ENCODE measurements at places on chromosomes 11 and 22.

GRCh38 chr11:60345489-60345888 is 18.4 kb downstream of the MS4A6E start:
- no peak for DNase-seq

- DNase-seq, result no peak
Observed at GRCh38 chr11:120712881-120713280, 201.3 kb downstream of the GRIK4 start.

GRCh38 chr11:125418396-125418795 is 77.7 kb downstream of the FEZ1 start:
- no peak for DNase-seq

DNA sequence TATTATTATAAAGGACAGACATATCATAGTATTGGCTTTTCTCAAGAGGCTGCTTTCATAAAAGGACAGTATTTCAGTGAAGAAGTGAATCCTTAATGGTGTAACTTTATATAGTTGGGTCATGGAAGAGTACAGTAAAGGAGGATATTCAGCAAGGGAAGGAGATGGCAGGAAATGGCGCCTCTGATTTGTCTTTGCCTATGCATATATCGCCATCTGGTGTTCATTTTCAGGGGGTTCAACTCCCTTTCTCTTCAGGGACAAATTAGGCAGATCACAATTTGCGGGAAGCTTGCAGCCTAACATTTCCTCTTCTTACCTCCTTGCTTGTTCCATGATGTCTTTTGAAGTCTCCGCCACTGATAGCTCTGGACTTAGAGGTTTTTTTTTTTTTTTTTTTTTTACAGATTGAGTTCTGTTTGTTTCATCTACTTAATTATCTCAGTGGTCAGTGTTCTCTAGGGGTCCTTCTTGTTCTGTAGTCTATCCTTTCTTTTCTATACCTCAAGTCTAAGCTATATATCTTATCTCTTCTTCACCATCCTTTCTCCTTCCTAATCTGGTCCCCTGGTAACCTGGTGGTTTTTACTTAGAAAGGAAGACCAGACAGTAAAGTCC is 21.8 kb upstream of the RRM1 start:
- peak; percentile 12 for DNase-seq

DNA sequence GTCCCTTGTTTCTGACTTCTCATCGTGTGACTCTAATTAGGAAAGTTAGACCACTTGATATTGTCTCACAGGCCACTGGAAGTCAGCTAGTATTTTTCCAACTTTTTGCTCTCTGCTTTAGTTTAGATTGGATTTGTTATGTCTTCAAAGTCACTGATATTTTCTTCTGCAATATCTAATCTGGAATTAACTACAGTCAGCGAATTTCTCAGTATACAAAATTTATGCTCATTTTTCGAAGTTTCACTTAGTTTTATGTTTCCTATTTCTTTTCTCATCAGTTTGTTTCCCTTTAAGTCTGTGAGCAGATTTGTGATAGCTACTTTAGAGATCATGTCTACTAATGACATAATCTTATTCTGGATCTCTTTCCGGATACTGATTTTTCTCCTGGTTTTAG is 1027.2 kb upstream of the CNTN5 start:
- DNase-seq, result no peak

GRCh38 chr11:77096591-77097019 is 6.0 kb upstream of the OMP start:
- no peak for DNase-seq

GRCh38 chr11:102142333-102142732 is 32.1 kb downstream of the YAP1 start:
- DNase-seq, result no peak

DNA sequence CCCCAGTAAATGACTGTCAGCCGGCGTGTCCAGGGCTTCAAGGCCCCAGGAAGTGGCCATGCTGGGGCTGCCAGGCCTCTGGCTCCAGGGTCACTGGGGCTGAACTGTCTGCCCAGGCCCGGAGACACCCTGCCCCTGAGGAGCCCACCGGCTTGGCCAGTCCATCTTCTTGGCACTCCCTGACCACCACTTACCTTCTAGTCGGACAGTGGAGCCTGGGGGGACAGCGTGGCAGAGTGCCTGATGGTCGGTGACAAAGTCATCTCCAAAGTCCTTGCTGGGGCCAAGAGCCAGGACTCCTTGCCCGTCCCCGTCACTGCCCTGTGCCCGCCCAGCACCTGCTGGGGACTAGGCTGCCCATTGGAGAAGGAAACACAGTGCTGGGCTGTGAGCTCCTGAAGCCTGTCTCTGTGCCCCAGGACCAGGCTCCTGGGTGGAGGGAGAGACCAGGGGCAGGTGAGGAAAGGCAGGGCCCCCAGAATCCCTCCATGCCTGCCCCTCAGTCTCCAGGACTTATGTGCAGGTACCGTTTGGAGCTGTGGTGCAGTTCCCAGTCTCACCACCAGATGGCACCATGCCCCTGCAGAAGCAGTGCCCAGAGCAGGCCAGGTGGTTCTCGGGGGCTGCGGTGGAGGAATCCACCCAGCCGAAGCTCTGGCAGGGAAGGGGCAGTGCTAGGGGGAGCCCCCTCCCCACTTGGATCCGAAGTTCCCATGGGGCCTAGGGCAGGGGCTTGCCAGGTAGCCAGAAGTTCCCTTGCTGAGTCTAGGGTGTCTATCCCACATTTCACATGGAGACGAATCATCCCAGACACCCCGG is 6.0 kb upstream of the CCDC188 start:
- DNase-seq, result peak; percentile 70

- DNase-seq, result peak; percentile 7
Observed at GRCh38 chr11:86672007-86672621, at the start of gene ME3. TSS of gene ME3 (minus strand) at chr11:86672616.

- no peak for DNase-seq
Observed at GRCh38 chr11:21771097-21771496, 421.8 kb upstream of the ANO5 start.

DNA sequence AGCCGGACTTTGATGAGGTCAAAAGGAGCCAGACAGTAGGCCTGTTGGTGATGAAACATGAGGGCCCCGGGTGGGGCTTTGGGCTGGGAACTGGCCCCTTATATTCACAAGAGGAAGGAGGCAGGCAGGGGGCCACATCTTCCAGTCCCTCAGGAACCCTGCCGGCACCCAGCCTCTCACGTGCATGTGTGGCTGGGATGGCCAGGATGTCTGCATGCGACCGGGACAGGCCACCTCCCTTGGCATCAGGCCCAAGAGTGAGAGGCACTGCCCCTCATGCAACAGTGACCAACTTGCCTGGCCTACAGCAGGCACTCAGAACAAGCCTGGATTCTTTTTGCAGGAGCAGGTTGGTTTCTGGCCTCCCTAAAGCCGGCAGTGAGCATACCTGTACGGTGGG is 5.4 kb downstream of the SLC25A45 start:
- no peak for DNase-seq

DNA sequence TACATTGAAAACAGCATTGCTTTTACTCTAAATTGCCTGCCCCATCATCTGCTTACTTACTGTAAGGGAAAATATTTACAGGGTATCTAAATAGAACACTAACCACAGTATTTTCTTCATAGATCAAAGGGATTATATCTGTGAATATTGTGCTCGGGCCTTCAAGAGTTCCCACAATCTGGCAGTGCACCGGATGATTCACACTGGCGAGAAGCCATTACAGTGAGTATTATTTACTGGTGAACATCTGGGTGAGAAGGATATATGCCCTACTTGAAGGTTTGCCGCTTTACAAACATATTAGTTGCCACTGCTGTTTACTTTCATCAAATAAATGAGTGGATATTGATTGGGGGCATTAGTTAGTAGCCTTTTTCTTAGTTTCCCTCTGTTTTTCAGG is 5.9 kb upstream of the CNTF start:
- DNase-seq, result no peak

DNA sequence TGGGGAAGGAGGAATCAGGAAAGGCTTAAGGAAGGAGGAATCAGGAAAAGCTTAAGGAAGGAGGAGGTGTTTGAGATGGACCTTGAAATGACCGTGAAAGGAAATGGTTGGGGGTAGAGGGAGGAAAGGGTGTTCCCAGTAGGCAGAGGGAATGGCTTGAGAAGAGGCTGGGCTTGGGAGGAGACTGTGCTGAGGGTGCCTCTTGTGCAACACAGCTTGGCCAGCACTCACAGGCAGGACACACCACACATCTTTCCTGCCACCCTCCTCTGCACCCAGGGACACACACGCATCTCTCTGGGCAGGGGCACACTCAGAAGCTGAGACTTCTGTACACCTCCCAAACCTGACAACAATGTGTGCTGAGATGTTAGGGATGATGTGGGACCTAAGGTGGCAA is 151.4 kb downstream of the FBXO7 start:
- no peak for DNase-seq

DNA sequence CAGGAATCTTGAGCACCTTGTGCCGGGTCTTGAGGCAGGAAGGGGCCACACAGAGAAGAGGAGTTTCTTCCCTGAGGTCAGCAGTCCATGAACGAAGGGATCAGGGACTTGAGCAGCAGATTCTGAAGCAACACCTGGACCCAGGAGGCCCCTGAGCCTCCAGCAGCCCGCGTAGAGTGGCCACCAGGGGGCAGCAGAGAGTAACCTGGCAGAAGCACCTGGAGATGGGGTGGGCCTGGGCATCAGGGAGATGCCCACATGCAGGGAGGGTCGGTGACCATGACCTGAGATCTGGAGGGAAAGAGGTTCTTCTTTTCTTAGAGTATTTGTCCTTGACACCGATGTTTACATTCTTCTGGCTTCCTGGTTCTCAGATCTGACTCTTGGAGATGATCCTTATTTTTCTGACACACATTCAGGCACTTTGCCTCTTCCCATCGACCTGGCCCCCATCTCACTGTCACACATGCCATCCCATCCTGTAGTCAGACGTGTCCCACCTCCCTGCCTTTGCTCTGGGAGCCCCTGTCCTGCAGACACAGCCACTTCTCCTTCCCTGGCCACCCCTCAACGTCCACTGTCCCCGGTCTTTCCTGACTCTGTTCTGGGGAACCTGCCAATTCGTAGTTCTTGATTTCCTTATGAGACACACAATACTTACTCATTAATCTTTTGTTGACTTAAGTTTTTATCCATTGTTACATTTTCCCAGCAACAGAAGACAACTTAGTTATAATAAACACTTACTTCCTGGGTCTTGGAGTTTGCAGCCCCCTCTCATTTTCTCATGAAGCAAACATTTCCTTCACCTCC is 66.5 kb downstream of the GGTLC2 start:
- DNase-seq, result peak; percentile 64

GRCh38 chr11:115521825-115522224 is 17.6 kb upstream of the CADM1 start:
- DNase-seq, result no peak

DNA sequence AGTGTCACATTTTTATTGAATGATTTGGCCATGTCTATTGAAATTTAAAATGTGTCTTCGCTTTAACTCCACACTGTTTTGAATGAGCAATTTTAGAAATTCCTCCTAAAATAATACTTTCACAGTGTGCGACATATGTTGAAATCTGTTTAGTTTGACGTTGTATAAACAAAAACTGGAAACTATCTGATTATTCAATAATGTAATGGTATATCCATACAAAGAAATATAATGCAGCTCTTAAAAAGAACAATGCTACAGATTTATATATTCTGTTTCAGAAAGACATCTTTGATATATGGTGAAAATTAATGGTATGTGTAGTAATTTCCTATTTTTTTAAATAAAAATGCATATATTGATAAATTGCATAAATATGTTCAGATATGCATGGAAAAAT is 268.7 kb upstream of the SORL1-AS1 start:
- DNase-seq, result no peak

DNA sequence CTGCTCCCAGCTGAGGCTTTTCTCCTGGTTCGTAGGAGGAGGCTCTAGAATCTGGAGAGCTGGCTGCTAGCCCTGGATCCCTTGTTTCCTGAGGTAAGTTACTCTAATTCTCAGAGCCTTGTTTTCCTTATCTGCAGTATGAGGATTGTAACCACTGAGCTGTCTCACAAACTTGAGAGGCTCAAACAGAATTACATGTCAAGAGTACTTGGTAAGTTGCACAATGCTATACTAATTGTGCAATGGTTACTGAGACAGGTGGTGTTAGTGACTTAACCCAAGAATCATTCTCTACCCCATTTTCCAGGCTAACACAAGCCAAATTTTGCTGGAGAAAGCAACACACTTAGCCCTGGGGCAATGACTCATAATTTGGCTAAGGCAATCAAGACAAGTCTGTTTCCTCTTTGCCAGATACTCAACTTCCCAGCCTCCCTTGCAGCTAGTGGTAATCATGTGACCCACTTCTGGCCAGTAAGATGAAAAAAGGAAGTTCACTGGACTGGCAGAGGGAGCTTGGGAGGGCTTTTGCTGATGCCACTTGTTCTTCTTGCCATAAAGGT is 348.0 kb downstream of the TENM4 start:
- DNase-seq, result no peak

DNA sequence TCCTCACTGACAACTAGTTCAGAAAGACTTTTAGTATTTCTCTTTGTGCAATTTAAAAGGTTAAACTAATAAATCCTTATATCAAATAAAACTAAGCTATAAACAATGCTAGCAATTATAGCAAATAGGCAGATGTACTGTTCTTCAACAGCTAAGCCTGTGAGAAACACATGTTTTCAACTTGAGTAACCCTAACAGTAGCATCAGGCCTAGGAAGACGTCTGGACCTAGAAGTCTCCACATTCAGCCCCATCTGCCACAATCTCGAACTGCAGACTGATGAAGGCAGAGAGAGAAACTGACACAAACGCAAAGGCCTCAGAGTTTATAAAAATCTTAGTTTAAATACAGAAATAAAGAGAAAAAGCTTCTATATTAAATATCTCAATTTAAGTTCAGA is 2.5 kb downstream of the ST13 start:
- no peak for DNase-seq

DNA sequence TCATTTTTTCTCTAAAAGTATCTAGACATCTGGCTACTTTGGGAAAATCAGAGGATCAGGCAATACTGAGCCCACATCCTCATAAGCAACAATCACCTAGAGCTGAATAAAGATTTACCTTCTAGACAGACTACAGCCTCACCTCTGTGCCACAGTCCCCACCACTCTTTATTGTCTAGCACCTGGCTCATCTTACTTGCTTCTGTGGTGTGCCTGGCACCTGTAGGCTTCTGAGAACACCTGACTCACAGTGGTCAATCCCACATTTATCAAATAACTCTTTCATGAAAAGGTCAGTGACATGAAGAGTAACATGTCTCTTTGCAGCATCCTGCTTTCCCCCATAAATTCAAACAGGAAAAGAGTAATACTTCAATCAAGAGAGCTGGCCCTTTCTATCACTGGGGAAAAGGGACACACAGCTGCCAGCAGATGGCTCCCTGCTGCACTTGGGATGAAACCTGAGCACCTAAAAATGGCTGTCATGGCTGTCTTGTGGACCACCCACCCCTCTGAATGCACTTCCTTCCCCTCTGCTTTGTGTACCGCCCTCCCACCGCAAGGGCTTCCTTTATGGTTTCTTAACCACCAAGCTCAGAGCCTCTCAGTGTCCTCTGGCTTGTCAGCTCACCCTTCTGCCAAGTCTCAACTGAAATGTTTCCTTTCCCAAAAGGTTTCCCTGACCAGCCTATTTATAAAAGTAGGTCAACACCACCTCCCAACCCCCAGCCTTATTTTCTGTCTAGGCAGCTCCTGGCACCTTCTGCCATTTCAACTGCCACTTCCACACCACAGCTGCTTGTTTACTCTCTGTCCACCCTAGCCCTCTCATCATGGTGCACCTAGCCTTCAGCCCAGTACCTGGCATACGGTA is 9.3 kb downstream of the TFIP11 start:
- peak; percentile 22 for DNase-seq

GRCh38 chr11:134476435-134477021 is 64.5 kb upstream of the B3GAT1 start:
- no peak for DNase-seq

- DNase-seq, result no peak
Observed at GRCh38 chr11:15918212-15918611, 438.1 kb downstream of the SOX6 start.

All from activated T-helper 1 cell treated with Interleukin-2 at 50 U/mL for 16 hours (primary cell).